NCI-H1436 treated with DMSO at 0.1 percent for 48 hours (cell line): ENCODE measurements at places on chromosomes 1 and 21.
A peak's percentile ranks its signal among the peaks of the same experiment; 100 is the strongest.

DNA sequence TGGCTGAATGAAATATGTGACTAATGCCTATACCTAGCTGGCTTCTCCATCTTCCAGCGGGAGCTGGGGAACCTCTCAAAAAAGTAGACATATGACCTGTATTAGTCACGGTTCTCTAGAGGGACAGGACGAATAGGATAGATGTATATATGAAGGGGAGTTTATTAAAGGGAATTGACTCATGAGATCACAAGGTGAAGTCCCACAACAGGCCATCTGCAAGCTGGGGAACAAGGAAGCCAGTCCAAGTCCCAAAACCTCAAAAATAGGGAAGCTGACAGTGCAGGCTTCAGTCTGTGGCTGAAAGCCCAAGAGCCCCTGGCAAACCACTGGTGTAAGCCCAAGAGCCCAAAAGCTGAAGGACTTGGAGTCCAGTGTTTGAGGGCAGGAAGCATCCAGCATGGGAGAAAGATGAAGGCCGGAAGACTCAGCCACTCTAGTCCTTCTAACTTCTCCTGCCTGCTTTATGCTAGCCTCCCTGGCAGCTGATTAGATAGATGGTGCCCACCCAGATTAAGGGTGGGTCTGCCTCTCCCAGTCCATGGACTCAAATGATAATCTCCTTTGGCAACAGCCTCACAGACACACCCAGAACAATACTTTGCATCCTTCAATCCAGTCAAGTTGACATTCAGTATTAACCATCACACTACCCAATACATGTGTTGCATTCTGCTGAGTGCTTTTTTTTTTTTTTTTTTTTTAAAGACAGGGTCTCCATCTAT is 19.6 kb downstream of the OLIG1 start:
- no peak for DNase-seq

DNA sequence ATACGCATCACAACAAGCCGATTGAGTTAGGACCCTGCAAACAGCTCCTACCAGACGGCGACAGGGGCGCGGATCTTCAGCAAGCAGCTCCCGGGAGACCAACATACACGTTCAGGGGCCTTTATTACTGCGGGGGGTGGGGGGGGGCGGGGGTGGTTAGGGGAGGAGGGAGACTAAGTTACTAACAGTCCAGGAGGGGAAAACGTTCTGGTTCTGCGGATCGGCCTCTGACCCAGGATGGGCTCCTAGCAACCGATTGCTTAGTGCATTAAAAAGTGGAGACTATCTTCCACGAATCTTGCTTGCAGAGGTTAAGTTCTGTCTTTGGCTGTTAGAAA is 162.0 kb downstream of the RUNX1 start:
- DNase-seq = no peak

- no peak for DNase-seq
Observed at GRCh38 chr1:101025283-101025656, 314 bp downstream of the DPH5 start.

- DNase-seq = no peak
Observed at GRCh38 chr1:31043631-31044030, 21.9 kb downstream of the PUM1 start.

DNA sequence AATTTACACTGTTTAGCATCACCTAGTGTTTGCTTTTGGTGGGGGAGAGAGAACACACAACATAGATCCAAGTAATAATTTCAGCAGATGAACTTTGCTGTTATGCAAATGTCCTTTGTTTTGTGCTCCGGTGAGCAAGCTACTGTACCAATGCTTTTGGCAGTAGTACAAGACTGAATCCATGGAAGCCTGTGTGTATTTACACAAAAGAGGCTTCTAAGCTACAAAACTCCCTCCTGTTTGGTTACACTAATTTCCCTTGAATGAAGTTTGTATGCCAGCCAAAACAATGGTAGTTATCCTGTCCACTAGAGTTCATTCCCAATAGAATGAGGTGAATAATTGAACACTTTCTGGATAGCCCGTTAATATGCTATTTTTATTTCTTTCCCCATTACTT is 320.5 kb downstream of the KCTD3 start:
- no peak for DNase-seq

DNA sequence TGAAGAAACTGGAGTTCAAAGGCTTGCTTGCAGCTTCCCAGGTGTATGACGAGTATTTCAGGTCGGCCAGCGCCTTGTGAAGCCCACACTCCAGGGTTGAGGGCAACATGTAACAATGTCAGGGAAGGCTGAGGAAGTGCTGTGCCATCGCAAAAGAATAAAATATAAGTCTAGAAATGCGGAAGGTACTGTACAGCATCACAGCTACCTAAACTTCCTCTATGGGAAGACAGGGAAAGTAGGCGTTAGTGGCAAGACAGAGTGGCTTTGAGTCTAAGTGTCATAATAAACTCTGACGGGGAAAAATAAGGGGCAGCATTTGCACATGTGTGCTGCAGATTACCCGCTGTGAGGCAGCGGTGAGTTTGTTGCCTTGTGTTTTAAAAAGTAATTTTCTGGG is 28.9 kb downstream of the DOP1B start:
- no peak for DNase-seq

DNA sequence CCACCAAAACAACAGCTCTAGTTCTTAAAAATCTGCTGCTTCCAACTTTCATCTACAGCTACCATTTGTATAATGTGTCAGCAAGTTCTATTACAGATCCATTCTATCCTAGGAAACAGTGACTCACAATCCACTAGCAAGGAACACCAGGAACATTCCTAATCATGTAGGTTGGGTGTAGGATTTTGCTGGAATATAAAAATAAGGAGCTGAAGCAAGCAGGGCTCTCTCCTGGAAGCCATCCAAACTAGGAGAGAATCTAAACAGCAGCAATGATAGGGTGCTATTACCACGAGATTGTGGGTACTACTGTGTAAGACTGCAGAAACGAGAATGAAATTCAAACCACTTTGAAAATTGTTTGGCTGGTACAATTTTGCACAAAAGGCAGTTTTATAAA is 135.0 kb downstream of the PTPN14 start:
- DNase-seq = no peak

- no peak for DNase-seq
Observed at GRCh38 chr1:233379869-233380438, 52.4 kb downstream of the MAP3K21 start.

- no peak for DNase-seq
Observed at GRCh38 chr1:198620218-198620617, 18.6 kb upstream of the PTPRC start.

DNA sequence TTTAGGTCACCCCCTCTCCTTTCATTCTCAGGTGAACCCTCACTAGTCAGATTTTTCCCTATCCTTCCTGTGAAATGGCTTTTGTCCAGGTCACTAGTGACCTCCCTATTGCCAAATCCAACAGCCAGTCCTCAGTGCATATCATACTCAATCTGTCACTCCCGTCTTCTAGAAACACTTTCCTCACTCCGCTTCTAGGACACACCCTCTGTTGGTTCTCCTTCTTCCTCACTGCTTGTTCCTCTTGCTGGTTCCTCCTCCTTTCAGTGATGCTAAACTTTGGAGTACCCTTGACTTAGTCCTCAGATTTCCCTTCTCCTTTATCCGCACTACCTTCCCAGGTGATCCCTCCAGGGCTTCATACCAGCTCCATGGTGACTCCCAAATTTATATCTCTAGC is 94.3 kb downstream of the RNF220 start:
- no peak for DNase-seq

GRCh38 chr1:237035759-237036158 is 6.2 kb upstream of the RYR2 start:
- DNase-seq = no peak

GRCh38 chr1:91883470-91883869 is 2.5 kb downstream of the TGFBR3 start:
- no peak for DNase-seq

GRCh38 chr21:15719976-15720375 is 9.8 kb upstream of the USP25 start:
- DNase-seq = no peak

- no peak for DNase-seq
Observed at GRCh38 chr21:15754640-15755039, 24.9 kb downstream of the USP25 start.

GRCh38 chr1:95067062-95067461 is 5.7 kb downstream of the ALG14 start:
- DNase-seq = no peak

- no peak for DNase-seq
Observed at GRCh38 chr1:171220581-171221054, 27.7 kb upstream of the FMO1 start.

DNA sequence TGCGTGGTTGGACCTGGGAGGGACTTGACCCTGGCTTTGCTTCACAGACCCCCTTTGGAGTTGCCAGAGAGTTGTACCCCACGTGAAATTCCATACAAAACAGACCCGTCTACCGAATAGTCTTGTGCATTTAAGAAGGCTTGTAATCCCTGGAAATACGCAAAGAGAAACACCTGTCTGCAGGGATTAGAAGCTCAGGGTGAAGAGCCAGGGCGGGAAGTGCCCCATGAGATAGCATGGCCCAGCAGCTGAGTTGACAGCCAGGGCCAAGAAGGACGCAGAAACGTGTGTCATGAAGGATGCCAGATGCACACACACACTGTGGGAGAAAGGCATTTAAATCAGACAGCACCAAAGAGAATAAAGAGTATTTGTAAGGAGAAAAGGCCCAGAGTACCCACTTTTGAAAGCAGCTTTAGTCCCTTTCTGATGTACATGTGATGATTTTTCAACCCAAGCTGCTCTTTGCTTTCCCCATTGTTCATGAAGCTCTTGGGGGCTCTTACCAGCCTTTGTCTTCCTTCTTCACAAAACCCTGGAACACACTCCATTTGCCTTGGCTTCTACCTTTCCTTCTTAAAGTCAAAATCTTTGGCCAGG is 46.6 kb downstream of the PCP4 start:
- no peak for DNase-seq

DNA sequence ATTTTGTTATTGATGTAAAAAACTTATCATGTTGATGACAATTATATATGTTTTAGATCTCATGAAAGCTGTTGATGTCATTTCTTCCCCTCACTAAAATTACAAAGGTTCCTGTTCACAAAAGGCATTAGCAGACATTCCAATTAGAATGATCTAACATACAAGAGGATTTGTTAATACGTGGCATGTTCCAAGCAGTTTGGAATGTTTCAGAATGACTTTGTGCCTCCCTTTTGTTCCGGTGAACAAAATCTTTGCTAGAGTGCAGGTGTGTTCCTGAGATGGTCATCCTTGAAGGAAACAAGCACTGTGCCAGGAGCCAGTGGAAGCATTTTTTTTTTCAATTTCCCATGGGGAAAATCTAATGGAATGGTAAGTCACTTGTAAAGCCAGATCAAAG is 108.0 kb upstream of the KCTD3 start:
- DNase-seq = no peak

DNA sequence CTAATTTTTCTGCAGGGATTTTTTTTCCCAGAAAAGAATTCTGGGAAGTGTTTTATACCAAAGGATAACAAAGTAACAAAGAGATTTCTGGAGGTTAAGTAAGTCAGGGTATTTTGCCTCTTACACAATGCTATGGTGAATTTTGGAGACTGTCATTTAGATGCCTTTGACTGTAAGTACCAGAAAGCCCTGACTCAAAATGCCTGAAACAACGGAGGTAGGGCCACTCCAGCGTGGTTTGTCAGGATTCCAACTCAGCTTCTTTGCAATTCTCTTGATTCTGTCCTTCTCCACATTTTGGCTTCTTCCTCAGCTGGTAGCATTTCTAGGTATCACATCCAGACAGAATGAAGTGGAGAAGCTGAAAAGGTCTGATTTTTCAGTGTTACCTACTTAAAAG is 106.5 kb downstream of the UCHL5 start:
- DNase-seq = no peak

- DNase-seq = peak; percentile 33
Observed at GRCh38 chr1:235079443-235080296, 49.0 kb downstream of the TOMM20 start.

DNA sequence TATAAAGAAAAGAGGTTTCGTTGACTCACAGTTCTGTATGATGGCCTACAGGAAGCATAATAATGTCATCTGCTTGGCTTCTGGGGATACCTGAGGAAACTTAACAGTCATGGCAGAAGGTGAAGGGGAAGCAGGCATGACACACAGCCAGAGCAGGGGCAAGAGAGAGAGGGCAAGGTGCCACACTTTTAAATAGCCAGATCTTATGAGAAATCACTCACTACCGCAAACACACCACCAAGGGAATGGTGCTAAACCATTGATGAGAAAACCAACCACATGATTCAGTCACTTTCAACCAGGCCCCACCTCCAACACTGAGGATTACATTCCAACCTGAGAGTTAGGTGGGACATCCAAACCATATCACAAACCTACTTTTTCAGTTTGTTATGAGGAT is 245.9 kb upstream of the SGIP1 start:
- no peak for DNase-seq

GRCh38 chr1:92483610-92484471 is 2.9 kb downstream of the GFI1 start:
- DNase-seq = no peak

DNA sequence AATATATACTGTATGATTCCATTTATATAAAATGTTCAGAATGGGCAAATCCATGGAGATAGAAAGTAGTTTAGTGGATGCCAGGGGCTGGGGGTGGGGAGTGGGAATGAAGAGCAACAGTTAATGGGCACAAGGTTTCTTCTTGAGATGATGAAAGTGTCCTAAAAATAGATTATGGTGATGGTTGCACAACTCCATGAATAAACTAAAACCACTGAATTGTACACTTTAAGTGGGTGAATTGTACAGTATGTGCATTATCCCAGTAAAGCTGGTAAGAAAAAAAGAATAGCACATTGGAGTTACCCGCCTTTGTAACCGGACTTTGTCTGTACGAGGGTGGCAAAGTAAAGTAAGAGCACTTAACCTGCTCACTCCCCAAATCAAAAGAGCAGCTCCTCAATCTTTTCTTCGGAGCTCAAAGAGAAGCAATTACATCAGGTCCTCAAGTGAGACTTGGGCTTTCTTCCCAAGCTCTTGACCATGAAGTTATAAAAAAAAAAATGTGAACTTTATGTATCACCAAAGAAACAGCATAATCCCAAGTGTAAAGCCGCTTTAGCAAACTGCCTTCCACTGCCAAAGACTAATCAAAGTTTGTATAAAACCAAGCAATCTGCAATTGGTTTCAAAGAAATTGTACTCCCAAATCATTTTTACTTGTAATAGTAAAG is 32.1 kb downstream of the ALDH9A1 start:
- DNase-seq = no peak

DNA sequence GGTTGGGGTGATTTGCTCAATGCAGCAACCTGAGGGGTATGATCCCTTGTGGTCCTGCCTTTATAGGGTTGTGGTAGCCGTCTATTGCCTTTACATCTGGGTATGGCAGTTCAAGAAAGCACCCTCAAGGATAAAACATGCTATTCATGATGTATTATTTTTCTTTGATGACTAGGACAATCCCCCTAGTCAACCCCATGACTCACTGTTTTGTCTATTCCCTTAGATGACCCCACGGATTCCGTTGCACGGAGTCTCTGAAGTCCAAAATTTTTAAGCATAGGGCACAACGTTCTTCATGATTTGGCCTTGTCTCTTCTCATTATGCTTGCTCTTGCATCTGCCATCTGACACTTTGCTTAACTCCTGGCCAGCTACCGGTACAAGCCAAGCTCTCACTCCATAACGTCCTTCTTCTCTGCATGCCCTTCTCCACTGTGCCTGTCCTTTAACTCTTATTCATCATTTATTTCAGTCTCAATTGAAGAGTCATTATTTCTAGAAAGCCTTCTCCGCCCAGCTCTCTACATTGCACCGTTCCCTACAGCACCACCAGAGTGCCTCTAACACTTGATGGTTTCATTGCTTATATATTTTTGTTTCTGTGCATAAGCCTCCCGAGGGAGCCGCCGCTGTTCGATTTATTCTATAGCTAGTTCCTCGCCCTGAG is 838 bp upstream of the DISP1 start:
- DNase-seq = no peak
